NCI-H1105 (cell line): ENCODE measurements at places on chromosomes 6 and 20.

GRCh38 chr20:63029358-63030121, 22.8 kb upstream of the BHLHE23 start:
- no peak for DNase-seq

- no peak for DNase-seq
These were observed 22.8 kb downstream of the FYN start for GRCh38 chr6:111850295-111850937.

- DNase-seq: no peak
These were observed 19.3 kb downstream of the AK9 start for GRCh38 chr6:109671733-109672132.

GRCh38 chr6:1082285-1082935, 229.5 kb upstream of the FOXQ1 start:
- no peak for DNase-seq

- peak; percentile 2 for DNase-seq
These were observed 98.0 kb downstream of the ANKRD6 start for GRCh38 chr6:89530982-89531381.

GRCh38 chr20:57188576-57189079, 77.8 kb downstream of the BMP7 start:
- no peak for DNase-seq

DNA sequence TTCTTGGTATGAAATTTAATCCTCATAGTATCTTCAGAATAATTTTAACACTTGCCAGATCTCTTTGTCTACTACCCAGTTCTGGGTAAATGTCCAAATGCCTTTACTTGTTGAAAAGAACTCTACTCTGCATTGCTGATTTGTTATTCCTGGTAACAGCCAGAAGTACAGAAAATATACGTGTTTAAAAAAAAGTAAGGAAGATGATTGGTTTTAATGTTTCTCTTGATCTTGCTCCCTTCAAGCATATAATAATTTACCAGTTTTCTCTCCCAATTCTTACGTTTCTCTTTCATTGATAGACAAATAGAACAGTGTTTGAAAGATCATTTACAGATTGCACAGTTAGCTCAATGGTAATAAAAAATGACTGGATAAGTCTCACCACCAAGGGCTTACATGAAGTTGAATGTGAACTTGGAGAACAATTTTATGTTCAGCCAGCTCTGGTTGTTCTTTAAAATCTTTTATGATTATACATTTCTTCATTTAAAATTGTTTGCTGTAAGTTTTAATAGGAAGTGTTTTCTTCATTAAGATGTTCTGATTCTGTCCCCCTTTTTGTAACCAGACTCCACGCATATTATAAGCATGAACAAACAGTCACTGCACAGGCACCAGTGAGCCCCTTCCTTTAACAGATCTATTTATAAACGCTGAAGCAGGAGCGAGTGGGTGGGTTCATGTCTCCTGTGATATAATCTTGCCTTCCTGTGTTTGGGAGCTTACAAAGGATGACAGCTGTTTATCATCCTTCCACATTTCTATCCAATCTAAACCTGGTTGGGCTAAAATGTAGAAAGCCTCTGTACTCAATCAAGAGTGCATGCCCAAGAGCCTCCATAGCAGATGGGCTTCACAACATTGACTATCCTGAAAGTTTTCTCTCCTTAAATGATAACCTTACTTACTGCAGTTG, 299.5 kb downstream of the PRL start:
- DNase-seq: no peak

- no peak for DNase-seq
These were observed 6.1 kb upstream of the CCR6 start for GRCh38 chr6:167116838-167117228.
